ENCODE measurements at places on chromosomes 6 and 20.

DNA sequence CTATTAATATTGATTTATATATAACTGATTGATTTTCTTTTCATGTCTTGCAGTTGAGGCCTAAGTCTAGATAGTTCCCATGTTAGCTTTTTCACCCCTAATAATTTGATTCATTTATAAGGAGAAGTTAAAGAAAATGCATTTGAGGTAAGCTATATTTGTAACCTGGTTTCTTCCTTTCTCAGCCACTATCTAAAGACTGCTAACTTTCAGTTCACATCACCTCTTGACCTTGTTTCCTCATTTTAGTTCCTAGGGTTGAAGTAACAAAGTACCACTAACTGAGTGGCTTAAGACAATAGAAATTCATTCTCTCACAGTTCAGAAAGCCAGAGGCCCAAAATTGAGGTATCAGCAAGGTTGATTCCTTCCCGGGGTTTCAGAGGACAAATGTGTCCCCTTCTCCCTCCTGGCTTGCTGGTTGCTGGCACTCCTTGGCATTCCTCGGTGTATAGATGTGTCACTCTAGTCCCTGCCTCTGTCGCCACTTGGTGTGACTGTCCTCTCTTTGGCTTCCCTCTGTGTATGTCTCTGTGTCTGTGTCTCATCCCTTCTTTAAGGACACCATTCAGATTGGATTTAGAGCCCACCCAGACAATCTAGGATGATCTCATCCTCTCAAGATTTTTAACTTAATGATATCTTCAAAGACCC is 55.9 kb upstream of the C20orf144 start:
- DNase-seq: no peak

DNA sequence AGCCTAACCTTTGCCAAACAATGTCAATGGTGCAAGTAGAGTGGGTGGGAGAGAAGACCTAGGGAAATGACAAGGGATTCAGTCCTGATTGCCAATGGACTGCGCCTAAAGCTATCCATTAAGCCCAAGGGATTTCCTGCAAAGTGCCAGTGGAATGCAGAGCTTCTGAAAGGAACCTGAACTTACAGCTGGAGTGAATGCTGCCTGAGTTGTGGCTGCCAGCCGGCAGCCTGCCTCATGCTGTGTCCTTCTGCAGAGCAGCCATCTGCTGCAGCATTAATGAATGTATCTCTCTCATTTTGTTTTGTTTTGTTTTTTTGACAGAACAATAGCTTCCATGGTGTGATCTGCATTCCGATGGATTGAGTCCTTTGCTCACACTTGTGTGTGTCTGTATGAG is 44.7 kb downstream of the SLC35F1 start:
- DNase-seq: no peak

GRCh38 chr6:6461138-6461537 is 127.4 kb upstream of the LY86 start:
- DNase-seq: no peak

DNA sequence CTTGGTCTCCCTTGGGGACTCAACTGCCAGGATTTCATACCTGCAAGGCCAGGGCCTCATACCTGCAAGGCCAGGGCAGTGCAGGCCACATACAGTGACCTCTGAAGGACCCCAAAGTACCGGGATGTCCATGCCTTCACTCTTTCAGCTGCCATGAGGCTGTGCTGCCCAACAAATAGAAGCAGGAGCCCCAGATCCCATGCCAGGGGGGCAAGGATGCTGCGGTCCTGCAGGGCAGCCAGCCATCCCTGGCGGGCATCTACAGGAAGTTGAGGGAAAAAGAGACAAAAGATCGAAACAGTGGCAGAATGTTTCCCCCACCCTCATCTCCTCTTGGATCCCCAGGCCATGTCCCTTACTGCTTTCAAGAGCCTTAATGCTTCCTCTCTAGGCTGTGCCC is 799 bp downstream of the NRM start:
- no peak for DNase-seq

GRCh38 chr6:35181308-35181932 is 32.3 kb upstream of the SCUBE3 start:
- DNase-seq: peak; percentile 83

- no peak for DNase-seq
Observed at GRCh38 chr6:46819561-46819960, 26.4 kb downstream of the MEP1A start.

DNA sequence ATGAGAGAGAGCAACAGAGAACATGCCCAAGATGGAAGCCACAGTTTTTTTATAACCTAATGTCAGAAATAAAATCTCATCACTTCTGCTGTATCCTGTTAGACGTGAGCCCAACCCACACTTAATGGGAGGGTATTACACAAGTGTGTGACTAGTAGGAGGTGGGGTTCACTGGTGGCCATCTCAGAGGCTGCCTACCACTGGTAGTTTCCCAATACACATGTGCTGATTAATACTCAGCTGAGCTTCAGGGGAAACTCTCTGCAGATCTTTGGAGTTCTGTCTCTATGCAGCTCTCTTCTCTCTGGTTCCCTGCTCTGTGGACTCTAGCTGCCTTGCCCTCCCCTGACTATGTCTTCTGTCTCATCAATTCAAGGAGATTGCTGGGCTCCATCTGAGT is 35.7 kb downstream of the CNBD2 start:
- DNase-seq: no peak

GRCh38 chr20:57653546-57653900 is 33.3 kb upstream of the ZBP1 start:
- no peak for DNase-seq

- no peak for DNase-seq
Observed at GRCh38 chr6:84072442-84072997, 38.9 kb downstream of the MRAP2 start.

DNA sequence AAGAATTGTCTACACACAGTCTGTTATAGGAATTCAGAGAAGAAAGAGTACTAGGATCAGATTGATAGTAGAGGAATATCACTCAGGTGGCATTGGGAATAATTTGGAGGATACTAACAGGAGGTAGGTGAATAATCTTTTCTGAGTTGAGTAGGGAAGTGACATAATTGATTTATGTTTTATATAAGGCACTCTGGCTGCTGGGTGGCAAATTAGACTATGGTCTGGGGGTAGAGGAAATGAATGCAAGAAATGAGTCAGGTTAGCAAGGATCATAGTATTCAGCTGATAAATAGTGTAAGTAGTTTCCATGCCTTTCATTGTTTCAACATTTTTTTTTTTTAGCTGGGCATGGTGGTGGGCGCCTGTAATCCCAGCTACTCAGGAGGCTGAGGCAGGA is 113.3 kb downstream of the CDKAL1 start:
- DNase-seq: no peak

- DNase-seq: peak; percentile 77
Observed at GRCh38 chr20:20498076-20498861, 130.4 kb downstream of the INSM1 start.

GRCh38 chr6:36662827-36663256 is 15.7 kb upstream of the CDKN1A start:
- no peak for DNase-seq

DNA sequence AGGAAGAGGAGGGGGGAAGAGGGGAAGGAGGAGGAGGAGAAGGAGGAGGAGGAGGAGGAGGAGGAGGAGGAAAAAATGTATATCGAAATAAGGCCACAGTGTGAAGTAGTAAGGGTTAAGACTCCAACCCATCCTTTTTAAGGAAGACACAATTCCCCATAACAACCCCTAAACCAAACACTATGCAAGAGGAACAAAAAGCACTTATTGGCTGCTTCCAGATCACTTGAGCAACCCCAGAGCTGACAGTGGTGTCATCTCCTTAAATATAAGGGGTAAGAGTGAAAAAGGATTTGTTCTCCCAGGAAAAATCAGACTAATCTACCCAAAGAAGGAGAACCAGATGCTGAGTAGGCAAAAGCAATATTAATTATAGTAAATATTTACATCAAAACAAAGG is 169.1 kb upstream of the SASH1 start:
- no peak for DNase-seq

DNA sequence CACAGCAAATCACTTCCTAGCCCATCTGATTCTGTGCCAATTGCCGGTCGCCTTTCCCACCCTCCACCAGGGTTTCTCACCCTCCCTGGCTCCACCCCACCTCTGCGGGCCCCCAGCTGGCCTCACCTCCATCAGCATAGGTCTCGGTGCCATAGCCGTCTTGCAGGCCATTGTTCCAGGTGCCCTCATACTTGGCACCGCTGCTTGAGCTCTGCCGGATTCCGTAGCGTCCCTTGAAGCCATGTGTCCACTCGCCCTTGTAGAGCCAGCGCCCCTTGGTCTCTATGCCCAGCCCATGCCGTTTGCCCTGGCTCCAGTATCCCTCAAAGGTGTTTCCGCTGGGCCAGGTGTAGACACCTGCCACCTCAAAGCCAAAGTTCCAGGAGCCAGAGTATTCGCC is 787 bp downstream of the JPH2 start:
- DNase-seq: no peak

DNA sequence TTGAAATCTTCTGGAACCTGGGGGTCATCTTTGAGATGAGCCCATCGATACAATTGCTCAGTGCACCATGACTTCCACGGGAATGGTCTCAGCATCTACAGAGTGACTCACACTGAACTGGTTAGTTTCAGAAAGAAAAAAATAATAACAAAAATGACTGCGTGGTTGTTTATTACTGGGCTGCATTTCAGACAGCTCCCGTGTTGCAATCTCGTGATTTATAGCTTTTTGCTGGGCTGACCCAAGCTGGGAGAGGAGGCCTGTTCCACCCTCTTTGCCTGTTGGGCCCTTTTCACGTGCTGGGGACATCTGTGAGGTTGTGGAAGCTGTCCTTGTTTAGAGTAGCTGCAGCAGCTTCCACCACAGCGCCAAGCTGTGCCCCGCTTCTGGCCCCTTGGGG is 225.5 kb downstream of the BMP7 start:
- DNase-seq: peak; percentile 95

- DNase-seq: no peak
Observed at GRCh38 chr6:151796842-151797530, 10.5 kb upstream of the ESR1 start.

Data from RPMI7951 (cell line).